ENCODE measurements at places on chromosomes 2 and 18.

DNA sequence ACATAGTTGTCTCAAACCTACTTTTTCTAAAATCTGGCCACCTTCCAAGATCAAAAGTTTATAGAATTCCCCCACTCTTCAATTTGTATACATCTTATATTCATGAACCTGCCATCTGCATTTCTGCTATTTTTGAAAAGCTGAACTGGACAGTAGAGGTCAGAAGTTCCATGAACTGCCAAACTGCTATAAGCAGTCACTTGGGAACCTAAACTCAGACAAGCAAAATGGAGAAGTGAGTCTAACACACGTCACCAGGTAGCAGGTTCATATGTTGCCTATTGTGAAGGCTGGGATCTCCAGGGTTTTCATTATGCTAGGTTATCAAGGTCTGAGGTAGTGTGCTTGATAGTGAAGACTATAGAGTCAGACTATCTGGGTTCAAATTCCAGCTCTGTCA is 2.0 kb upstream of the MYO1B start:
- DNase-seq: no peak

DNA sequence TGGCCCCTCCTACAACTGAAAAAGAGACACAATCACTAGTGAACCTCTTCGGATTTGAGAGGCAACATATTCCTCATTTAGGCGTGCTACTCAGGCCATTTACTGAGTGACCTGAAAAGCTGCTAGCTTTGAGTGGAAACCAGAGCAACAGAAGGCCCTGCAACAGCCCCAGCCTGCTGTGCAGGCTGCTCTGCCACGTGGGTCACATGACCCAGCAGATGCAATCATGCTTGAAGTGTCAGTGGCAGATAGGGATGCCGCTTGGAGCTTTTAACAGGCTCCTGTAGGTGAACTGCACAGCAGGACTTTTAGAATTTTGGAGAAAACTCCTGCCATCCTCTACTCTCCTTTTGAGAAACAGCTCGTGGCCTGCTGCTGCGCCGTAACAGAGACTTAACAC is 578.6 kb upstream of the RAB6C start:
- DNase-seq: no peak

DNA sequence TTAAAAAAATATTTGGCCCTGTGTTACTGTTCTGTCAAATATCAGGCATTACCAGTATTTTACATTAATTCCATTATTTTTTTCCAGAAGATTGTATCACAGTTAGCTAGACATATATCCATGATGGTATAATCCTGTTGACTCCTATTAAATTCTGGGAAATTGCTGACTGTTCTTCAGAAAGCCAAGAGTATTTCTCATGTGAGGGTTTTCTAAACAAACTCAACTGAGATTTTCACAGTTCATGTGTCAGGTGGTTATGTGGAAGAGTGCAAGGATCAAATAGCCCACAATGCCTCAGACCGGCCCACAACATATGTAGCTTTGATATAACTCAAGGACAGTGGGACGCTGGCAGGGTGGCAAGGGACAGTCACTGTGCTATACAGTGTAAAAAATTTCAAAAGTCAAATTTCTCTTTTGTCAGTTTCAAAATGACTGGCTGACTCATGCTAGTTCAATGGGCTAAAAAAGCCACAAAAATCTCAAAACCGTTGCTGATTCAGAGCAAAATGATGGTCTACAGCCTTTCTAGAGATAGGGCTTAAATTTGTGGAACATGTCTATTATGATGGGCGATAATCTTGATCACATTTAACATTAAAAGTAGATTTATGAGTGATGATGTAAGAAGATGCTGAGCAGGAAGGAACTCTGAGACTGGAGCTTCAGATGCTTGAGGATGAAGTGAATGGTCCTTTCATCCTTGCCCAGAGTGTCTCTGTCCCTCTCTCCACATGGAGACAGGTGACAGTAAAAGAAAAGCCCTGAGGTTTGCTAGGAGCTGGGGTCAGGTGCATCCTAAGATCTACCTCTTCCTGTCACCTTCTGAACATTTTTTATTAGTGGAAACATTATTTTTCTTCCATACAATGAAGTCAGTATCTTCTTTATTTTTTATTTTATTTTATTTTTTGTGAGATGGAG is 175.8 kb upstream of the PIEZO2 start:
- DNase-seq: no peak

DNA sequence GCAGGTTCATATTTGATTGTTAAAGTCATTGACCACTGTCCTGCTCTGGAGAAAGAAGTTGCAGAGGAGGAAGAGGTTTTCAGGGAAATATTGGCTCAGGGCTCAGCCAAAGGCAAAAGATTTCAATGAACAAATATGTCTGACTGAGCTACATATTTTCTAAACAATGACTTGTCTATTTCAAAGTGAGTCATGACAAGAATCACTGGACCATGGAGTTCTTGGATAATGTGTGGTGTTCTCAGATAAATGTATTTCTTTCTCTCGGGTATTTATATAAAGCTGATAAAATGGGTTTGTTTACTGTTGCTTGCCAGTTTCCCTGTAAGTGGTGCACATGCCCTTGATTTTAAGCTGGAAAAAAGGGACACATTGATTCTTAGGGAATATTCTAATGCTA is 34.3 kb upstream of the RMP24 start:
- DNase-seq: no peak

GRCh38 chr2:72993147-72993932 is 76.0 kb downstream of the EMX1 start:
- DNase-seq: no peak

DNA sequence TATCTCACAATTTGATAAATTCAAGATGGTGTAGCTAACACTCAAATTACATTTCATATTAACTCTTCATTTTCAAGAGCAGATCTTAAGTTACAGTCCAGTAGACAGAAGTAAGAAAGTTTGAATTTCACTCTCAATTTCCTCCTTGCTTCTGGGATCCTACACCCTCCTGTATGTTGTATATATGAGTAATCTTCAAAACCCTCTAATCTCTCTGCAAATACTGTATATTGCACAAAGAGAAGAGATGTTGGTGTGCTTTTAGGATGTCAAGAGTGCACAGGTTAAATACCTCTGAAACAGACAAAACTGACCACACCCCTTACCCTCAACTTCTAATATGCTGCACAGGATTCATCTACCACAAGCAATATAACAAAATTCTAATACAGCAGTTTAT is 6.7 kb downstream of the CHST9 start:
- no peak for DNase-seq

GRCh38 chr2:113889471-113890252 is at the start of gene ACTR3:
ACTR3 (plus strand) TSS chr2:113890089; CDS start chr2:113890280, 191 bp downstream.
- peak; percentile 91 for DNase-seq

DNA sequence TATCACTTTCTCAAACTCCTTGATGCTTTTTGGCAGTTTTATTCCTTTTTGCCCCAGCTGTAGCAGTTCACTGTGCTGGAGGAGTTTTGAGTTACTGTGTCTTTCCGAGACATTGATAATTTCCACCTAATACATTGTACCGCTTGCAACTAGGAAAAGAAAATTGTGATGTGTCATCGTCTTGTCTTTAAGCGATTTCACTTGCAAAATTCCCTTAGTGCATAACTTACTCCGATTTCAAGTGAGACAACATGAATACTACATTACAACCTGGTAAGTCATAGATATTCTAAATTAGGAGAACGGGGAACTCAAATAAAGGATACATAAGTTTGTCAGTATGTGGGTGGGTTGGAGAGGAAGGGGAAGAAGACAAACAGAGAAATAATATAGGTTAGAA is 340.5 kb upstream of the KYNU start:
- no peak for DNase-seq

DNA sequence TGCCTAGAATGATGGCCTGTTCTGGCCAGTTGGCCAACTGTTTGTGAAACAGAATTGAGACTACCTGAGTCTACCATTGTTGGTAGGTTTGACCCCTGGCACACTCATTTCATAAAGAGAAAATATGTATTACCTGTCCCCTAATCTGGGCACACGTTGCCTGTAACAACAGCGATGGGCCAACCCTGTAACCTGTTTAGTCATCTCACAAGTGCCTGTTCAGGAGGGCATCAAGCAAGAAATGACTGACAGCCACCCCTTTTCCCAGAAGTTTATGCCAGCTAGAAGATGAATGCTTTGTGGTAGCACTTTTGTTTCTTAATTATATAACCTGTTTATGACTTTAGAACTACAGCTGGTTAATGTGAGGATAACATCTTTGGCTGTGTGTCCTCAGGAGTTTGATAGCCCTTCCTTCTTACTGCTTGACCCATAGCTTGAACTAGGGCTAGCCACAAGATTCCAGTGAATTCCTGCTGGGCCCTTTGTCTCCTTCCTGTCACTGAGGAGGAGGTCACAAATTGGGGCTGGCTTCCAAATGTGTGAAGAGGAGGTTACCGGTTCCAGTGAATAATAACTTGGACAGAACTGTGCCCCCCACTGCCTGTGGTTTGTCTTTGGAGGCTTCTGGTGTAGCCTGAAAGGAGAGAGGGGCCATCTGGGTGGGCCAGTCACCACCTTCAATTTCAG is 273.9 kb upstream of the EPAS1 start:
- no peak for DNase-seq

DNA sequence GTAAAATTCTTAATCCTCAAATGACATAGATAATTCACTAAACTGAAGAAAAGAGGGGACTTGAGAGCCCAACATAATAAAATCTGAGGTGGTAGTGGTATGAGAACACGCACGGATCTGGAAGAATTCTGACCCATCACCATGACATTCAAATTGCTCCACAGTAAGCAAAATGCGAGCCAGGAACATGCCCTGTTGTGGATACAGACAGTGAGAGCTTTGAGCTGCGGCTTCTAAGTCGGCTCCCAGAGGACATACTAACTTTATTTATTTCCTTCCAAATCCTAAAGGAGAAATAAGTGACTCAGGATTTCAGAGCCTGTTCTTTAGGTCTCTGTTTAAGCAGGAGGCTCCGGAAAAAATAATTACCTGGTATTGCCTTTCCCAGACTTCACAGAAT is 143.4 kb upstream of the SMAD7 start:
- no peak for DNase-seq

GRCh38 chr18:4453874-4454536 is 1.1 kb downstream of the DLGAP1 start:
- DNase-seq: no peak

- no peak for DNase-seq
Measured at GRCh38 chr2:3059141-3059925, 318.3 kb downstream of the EIPR1 start.

DNA sequence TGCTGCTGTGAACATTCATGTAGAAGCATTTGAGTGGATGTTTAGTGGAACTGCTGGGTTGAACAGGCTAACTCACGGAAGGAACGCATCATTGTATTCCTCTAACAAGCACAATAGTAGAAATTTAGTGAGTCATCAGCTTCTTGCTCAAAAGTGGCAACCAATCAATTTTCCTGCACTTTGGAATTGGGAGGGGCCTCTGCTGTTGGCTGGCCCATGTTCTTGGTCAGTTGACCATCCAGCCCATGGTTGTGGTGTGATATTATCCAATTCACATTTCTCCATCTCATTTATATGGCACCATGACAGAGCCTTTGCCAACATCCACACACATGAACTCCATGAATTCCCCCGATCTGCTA is 95.0 kb downstream of the TNFRSF11A start:
- DNase-seq: no peak

DNA sequence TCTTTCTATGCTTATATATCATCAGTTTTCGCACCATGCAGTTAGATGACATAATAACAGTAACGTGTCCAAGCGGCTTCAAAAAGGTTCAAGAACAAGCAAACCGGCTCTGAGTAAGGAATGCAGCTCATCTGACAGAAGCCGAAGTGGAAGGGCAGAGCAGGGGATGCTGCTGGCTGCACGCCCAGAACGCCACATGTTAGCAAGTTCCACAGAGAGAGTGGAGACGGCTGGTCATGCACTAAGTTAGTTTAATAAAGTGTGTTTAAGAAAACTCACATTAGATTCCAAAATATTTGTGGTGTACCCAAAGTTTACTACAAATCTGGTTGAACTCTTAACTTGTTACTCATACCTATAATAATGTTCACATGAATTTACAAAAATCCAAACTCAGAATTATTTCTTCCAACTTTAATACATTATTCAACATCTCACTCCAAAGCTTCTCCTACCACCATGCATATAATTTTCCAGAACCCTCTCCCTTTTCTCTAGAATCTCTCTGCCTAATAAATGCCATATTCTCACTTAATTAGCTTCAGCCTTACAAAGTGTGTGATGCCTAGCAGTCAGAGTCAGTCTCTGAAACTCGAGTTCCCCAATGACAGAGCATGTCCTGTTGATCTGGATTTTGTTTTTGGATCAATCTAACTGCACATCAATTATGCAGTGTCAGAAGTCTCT is 170.0 kb downstream of the DNAH7 start:
- peak; percentile 77 for DNase-seq

- DNase-seq: no peak
Measured at GRCh38 chr2:231910771-231911170, 15.4 kb downstream of the NPPC start.

DNA sequence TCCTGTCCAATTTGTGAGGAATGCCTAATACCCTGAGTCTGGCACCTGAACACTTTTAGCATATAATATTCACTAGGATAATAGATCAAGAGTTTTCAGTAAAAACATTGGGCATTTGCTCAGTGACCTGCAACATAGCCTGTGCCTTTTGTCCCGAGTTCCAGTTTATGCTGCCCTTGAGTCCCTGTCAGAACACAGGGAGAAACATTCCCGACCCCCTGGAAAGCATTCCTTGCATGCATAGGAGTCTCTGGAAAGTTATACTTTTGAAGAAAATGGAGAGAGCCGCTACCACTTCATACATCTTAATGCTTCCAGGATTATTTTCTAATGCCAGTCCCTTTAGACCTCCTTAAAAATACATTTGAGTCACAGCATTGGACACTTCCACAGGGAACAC is 107.3 kb downstream of the PLCL1 start:
- no peak for DNase-seq
